ENCODE measurements at places on chromosomes 7 and 10.

GRCh38 chr10:128462844-128463243, 336.6 kb upstream of the MKI67 start:
- no peak for DNase-seq

- no peak for DNase-seq
Measured at GRCh38 chr7:30714129-30714528, 31.9 kb upstream of the CRHR2 start.

- DNase-seq: peak; percentile 21
Measured at GRCh38 chr10:73931767-73932619, 21.1 kb downstream of the PLAU start.

GRCh38 chr7:102981451-102981850, 68.7 kb downstream of the LRRC17 start:
- DNase-seq: no peak

GRCh38 chr7:20293336-20293735, 37.4 kb upstream of the ITGB8 start:
- DNase-seq: no peak

- peak; percentile 0 for DNase-seq
Measured at GRCh38 chr10:58152673-58153263, 114.9 kb downstream of the IPMK start.

GRCh38 chr7:11026452-11027359, 53.0 kb downstream of the PHF14 start:
- DNase-seq: no peak

GRCh38 chr10:2476812-2477553, 590.4 kb upstream of the PFKP start:
- no peak for DNase-seq

DNA sequence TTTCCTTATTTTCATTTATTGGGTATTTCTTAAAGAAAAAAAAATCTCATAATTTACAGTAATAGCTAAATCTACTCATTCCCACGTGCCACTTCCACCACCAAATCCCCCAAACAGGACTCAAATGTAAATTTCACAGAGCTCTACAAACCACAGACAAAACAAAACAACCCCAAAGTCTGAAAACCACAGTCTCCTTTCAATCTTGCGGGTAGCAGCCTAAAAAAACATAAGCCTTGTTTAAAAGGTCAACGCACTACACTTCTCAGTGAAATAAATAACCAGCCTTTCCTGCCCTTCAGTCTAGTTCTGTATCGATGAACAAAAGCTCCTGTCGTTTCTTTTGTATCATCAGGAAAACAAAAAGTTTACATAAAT, 121.8 kb upstream of the AFAP1L2 start:
- no peak for DNase-seq

GRCh38 chr7:87213811-87214210, 5.7 kb downstream of the TMEM243 start:
- no peak for DNase-seq

DNA sequence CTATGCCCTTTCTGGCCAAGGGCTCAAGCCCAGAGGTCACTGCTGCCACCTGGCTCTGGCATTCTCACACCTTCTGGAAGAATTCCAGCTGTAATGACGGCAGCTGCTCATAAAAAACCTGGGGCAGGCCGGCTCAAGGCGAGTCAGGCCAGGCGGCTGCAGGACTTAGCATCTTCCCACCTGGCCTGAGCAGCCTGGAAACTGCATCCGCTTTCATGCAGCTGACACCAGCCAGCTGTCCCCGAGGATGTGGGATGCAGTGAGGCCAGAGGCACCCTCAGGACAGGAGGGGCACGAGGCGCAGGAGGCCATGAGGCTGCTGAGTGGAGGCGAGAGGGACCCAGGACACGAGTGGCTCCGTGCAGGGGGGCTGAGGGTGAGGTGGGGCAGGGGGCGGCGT, 47.5 kb upstream of the ADGRA1 start:
- DNase-seq: no peak

DNA sequence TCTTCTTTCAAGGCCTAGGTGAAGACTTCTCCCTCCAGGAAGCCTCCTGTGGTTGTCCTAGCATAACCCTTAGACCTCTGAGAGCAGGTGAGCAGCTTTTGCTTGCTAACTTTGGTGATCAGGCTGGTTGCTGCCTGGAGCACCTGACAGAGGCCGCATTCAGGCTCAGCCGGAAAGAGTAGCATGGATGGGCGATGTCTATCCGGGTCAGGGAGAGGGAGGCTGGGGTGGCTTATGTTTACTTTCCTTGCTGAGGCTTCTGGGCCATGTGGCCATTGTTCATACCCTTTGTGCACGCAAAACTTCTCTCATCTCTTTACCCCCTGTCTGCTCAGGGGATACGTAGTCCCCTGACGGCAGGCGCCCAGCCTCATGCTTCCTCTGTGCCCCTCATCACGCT, 27.4 kb upstream of the PCBD1 start:
- no peak for DNase-seq

GRCh38 chr10:110544958-110545537, 22.4 kb upstream of the SMC3 start:
- no peak for DNase-seq

DNA sequence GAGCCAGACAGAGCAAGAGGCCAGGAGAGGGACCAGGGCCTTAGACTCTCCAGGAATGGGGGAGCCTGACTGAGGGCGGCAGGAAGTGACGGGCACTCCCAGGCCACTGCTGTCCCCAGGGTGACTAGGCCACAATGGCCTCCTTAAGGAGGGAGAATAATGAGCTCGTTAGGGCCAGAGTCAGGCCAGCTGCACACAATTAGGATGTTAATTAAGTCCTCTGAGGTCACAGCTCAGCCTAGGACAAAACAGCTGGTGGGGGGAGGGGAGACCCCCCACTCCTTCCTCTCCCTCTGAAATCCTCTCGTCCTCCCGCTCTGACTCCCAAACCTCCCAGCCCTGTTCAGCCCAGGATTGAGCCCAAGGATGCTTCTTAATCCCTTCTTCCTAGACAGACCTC, 143.0 kb downstream of the NEURL1 start:
- DNase-seq: no peak

- no peak for DNase-seq
Measured at GRCh38 chr10:51658000-51658399, 41.4 kb downstream of the CSTF2T start.

GRCh38 chr10:94178475-94179253, 184.1 kb downstream of the NOC3L start:
- DNase-seq: no peak

DNA sequence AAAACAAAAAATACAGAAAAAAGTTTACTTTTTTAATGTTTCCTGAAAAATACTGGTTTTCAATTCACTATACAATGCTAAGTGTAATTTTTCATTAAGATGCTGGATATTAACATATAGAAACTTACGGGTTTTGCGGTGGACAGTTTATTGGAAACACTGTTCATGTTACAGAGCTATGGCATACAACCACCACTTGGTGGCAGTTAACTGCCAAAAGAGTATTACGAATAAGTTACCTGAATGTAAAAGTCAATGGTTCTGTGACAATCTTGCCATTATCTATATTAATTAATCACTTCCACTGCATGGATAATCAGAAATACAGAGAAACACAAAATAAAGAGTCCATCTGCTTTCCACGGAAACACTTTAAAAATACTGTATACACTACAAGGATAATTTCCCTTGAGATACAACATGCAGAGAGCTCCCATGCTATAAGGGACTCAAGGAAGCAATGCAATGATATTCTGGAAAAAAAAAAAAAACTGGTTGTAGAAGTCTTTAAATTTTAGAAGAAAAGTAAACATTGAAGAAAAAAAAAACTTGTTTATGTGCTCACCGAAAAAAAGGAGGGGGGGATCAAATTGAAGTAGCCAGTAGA, 97.0 kb downstream of the TPK1 start:
- no peak for DNase-seq

DNA sequence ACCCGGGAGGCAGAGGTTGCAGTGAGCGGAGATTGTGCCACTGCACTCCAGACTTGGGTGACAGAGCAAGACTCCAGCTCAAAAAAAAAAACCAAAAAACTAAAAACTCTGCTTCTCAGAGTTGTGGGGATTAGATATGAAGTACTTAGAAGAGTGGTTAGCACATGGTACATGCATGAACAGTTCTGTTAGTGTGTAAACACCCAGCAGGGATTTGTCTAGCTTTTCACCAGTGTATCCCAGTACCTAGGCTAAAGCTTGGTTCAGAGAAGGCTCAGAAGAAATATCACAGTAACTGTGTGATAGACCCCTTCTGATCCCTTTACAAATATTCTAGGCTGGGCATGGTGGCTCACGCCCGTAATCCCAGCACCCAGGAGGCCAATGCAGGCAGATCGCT, 9.5 kb downstream of the PPIA start:
- no peak for DNase-seq

DNA sequence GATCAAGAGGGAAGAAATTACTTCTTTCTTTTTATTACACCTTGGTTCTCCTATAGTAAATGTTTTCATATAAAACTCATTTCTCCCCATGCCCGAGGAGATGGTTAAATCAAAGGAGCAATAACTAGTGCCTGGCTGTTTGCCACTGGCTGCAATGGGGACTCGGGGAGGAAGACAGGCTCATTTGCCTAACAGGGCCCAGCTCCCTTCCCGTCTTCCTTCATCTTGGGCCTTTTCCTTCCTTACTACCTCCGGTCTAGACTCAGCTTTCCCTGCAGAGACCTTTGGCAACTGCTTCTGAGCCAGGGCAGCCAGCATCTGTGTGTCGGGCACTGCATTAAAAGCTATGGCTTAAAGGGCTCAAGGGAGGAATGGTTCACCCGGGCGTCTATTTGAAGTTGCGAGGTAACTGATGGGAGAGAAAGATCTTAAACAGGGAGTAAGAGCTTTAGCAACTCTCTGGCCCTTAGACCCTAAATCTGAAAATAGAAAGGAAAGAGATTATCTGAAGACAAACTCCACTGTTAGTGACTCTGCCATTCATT, 63.5 kb downstream of the CALD1 start:
- DNase-seq: no peak

DNA sequence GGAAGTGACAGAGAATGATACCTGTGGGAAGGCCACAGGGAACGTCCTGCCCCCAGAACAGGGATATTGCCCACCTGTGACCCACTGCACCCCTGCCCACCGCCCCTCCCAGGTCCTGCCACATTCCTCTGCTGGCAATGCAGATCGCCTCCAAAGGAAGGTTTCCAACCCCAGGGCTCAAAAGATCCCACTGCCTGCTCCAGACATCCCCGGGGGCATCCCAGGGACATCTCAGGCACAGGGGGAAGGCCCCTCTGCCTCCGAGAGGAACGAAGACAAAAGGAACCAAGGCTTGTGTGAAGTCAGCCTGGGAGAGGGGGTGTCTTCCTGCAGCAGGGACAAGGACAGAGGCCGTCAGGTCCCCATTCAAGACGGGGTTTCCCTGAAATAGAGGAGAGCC, 28.5 kb downstream of the NUDT1 start:
- no peak for DNase-seq

- DNase-seq: no peak
Measured at GRCh38 chr10:6059506-6059905, 2.7 kb downstream of the IL2RA start.

GRCh38 chr10:49173201-49173772, 14.9 kb downstream of the TMEM273 start:
- DNase-seq: no peak

DNA sequence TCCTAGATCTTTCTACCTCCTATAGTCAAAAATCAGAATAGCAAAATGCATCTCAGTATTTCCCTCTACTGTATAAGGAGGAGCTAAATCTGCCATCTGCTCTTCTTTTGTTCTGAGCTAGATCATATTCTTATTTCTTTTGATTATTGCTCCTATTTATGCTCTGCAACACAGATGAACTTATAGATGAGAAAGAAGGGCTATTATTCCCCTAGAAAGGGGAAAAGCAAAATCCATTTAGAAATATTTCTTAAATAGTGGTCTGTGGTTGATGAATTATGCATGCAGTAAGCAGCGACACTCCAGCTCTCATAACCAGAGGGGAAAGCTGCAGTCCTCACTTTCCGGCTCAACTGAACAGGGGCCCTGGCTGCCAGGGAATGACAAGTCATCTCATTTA, 207.3 kb upstream of the SORCS1 start:
- DNase-seq: no peak

DNA sequence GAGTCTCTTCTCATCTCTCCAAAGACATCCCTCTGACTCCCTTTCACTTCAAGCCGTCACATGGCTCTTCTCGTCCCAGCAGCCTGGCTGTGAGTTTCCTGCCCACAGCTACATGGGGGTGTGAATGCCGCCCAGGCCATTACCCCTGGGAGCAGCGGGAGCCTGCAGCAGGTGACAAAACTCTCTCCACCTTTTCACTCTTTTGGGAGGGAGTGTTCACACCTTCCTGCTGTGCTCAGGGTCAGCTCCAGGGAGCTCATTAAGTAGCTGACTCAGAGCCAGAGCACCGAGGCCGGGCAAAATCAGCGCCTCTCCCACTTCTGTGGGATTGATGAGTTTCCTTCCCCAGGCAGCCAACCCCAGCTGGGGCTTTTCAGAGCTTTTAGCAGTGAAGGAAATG, 271.3 kb downstream of the TYW1 start:
- no peak for DNase-seq

GRCh38 chr10:86958901-86959736, 720 bp downstream of the SNCG start:
- DNase-seq: no peak

Data from stimulated activated CD8-positive, alpha-beta memory T cell treated with anti-CD3 and anti-CD28 coated beads, Interleukin-7, amount 100 ng/mL, for 1 hour (primary cell).